Activated CD4-positive, alpha-beta T cell treated with anti-CD3 and anti-CD28 coated beads for 4 hours (primary cell): ENCODE measurements at places on chromosomes 4 and X.

- no peak for DNase-seq
These were observed 770 bp upstream of the TIGD2 start for GRCh38 chr4:89110541-89110985.

DNA sequence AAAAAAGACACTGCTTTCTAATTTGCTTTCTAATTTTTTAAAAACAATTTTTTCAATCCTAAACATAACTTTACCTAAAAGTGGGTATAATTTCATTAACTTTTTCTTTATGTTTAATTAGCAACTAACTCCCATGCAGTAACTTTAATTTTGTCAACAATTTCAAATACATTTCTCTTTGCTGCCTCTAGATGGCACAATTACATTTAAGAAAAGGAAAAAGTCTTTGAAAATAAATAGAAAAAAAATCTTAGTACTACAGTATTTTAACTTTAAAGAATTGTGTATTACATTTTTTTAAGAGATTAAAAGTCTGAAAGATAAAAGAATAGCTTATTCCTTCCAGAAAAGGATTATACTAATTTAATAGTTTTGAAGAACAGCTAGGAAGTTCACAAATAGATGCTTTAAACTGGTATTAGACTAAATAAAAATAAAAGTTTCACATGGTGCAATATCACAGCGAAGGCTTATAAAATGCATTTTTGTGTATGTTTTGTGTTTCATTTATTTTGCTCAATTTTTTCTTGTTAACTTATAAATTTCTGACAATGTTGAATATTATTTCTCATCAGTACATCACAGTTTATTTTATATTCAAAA lies 105.1 kb downstream of the ADGRA3 start:
- DNase-seq = no peak

- no peak for DNase-seq
These were observed 28.4 kb downstream of the ANAPC4 start for GRCh38 chr4:25405453-25405852.

- no peak for DNase-seq
These were observed 356.7 kb upstream of the GATB start for GRCh38 chr4:152117520-152117919.

DNA sequence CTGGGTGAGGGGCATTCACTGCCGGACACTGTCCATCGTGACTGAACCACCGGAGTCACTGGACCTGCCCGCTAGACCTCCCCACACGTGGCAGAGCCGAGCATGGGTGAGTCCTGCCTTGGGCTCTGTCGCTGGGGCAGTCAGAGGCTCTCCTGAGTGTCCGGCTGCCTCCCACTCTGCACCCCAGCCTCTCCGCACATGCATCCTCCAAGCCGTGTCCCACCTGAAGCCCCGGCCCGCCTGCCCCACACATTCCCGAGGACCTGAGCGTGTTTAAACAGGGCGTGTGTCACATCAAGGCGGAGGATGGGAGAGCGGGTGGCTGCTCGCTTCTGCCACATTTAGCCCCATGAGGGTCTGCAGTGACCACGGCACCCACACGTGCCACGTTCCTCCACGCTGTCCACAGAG lies 4.7 kb downstream of the CPLX1 start:
- no peak for DNase-seq

GRCh38 chr4:137649711-137650450 lies 117.6 kb upstream of the PCDH18 start:
- DNase-seq = no peak

DNA sequence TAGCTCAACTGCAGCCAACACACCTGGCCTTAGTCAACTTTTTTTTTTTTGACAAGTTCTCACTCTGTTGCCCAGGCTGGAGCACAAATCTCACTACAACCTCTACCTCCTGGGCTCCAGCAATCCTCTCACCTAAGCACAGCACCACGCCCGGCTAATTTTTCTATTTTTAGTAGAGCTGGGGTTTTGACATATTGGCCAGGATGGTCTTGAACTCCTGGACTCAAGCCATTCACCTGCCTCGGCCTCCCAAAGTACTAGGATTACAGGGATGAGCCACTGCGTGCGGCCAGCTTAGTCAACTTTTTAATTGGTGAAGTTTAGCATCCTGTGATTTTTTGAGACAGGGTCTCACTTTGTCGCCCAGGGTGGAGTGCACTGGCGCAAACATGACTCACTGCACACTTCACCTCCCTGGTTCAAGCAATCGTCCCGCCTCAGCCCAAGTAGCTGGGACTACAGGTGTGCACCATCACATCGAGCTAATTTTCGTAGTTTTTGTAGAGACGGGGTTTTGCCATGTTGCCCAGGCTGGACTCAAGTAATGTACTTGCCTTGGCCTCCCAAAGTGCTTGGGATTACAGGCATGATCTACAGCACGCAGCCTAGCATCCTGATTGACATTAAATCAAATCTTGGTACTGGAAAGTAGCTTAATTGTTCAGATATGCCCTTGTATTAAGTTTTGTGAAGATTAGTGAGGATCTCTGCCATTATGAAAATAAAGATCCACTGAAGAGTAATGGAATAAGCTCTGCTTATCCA lies 8.3 kb downstream of the HNRNPDL start:
- DNase-seq = no peak

- DNase-seq = no peak
These were observed 207.6 kb downstream of the THOC2 start for GRCh38 chrX:123525123-123525725.

DNA sequence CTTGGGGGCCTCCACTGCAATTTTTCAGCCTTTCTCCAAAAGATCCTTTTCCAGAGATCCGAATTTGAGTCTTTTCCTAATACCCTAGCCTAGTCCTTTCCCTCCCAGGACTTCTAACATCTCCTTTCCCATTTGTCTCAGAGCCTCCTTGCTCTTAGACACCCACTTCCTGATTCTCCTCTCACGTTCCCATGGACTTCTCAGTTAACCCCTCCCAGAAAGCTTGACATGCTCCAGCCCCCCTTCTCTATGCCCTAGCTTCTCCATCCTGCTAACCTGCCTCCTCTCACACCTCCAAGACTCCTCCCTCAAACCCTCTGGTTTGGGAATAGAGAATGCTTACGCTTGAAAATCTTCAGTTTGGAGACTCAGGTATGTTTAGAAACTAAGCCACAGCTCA lies 2.5 kb downstream of the UBA1 start:
- DNase-seq = no peak

DNA sequence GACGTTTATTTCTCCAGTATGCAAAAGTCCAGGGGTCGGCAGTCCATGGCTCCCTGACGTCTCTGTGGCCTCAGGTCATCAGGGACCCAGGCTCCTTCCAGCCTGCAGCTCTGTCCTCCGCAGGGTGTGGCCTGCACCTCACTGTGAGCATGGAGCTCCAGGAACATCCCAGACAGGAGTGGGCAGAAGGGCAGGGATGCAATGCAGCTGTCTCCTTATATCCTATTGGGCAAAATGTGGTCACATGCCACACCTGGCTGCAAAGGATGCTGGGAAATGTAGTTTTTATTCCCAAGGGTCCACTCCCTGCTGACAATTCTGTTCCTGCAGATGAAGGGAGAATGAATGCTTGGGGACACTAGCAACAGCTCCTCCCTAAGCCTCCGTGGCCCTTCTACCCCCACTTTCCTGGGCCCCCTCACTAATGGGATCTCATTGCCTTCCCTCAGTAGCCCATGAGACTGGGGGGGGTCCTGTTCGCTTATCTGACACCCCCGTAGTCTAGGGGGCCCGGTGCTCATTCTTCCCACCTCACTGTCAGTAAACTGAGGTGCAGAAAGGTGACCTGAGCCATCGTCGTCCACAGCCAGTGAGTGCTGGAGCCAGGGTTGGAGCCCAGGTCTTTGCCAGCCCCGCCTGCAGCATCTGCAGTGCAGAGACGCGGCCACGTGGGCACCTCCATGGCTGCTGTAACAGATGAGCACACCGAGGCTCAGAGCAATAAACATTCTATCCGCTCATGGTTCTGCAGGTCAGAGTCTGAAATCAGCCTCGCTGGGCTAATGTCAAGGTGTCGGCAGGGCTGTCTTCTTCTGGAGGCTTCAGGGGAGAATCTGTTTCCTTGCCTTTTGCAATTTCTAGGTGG lies 5.9 kb upstream of the GRPEL1 start:
- DNase-seq = no peak

DNA sequence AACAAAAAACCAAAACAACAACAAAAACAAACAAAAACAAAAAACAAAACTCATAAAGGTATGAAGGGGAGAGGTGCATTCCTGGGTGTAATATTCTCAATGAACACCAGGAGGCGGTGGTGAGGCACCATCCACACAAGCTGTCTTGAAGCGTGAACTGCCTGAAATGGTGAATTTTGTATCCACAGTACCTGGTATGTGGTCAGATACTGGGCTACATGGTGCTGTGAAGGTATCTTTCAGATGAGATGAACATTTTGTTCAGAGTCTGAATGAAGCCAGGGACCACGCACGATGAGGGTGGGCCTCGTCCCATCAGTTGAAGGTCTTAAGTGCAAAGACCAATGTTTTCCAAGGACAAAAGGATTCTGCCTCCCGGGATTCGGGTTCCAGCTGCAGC lies 58.5 kb downstream of the ASMT start:
- no peak for DNase-seq

DNA sequence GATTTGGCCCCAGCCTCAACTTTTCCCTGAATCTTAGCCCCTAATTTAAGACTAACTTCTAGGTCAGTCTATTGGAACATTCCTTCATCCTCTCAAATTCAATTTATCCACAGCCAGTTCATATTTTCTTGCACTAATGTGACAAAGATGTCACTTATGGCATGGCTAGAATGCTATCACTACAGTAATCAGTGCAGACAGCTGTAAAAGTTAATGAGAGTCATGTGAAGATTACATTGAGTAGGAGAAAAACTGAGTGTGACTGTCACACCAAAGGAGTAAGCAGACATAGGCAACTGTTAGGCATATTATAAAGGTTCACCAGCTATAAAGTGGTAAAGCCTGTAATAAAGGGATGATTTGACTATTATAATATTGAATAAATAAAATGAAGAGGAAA lies 42.6 kb downstream of the GABRG1 start:
- no peak for DNase-seq

GRCh38 chr4:16351161-16351560 lies 124.9 kb upstream of the TAPT1 start:
- DNase-seq = no peak

- no peak for DNase-seq
These were observed 5.7 kb downstream of the CBLL2 start for GRCh38 chrX:22278375-22278774.

DNA sequence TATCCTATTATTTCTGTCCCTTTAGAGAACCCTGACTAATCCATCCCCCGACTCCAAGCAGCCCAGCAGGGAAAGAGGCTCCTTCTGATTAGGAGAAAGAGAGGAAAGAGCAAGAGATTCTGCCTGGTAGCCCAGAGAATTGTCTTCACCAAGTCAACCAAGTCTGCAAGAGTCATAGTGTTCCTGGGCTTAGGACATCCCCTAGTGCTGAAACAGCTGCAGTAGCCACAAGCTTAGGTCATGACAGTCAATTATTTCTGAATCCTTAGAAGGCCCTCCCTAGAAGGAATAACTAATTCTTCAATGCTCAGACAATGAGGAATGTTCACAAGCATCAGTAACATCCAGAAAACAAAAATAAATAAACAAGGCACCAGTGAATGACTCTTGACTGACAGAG lies 480.3 kb upstream of the GRIA3 start:
- DNase-seq = no peak

DNA sequence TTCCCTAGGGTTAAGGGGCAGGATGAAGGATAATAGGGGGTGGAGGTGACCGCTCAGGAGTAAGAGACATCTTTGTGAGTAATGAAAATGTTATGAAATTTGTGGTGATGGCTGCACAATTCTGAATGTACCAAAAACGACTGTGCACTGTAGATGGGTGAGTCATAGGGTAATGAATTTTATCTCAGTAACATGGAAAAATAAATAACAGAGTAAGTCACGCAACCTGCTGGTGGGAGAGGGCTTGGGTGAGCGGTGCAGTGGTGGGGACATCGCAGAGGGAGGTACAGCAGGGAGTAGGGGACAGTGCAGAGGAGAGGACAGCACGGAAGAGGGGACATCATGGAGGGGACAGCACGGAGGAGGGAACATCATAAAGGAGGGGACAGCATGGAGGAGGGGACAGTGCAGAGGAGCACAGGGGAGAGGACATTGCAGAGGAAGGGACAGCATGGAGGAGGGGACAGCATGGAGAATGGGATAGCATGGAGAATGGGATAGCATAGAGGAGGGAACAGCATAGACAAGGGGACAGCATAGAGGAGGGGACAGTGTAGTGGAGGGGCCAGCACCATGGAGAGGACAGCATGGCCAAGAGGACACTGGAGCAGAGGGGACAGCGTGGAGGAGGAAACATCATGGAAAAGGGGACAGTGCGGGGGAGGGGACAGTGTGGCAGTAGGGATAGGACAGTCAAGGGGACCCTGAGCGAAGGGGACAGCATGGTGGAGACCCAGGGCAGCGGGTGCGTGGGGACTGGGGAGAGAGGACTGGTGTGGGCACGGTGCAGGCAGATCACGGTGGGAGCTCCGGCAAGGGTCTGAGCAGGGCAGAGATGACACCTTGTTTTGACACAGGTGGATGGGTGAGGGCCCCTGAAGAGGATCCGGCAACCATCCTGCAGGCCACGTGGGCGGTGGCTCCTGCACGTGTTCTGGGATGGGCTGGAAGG lies 68.5 kb upstream of the MXD4 start:
- DNase-seq = no peak

- DNase-seq = no peak
These were observed 59.6 kb downstream of the FAM193A start for GRCh38 chr4:2595952-2596552.
